Spleen (tissue), 13 donors: ENCODE measurements at places on chromosomes 16 and 17. TPM values are rescaled to one million over a fixed set of nuclear protein-coding genes. Genes with fewer than 3 reads are reported as not detected.

The RAB37 gene
- polyA plus RNA-seq, result 19.8 TPM

GRCh38 chr16:89065458-89065822 is 28.2 kb upstream of the ACSF3 start:
- DNase-seq, result no peak

DNA sequence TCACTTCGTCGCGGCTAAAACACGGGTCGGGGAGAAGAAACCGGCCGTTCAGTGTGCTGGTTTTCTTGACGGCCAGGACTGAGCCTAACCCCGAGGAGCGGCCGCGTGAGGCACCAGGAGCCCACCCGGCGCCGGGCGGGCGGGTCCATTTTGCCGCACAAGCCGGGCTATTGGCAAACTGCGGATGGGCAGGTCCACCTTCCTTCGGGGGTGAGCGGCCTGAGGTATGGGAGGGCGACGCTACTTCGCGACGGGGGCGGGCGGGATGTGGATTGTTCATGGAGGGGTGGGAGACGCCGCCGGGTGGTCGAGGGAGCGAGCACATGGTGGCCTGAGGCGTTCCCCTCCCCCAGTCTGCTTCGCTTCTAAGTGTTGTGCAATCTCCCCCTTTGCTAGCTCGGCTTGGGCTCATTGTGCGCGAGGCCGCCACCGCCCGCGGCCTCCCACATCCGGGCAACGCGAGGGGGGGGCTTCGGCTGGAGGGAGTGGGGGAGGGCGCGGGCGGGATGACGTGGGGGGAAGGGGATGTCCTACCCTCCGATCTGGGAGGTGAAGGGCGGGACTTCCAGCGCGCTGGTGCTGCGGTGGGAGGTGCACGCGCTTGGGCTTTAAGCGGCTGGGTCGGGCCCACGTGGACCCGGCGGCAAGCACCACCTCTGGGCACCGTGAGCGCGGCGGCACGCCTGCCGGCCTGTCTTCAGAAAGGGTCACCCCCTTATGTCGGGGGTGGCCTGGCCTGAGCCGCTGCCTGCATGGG is 5.9 kb upstream of the CD68 start:
- DNase-seq, result peak; percentile 97

- DNase-seq, result no peak
Observed at GRCh38 chr17:75695141-75695829, 26.0 kb upstream of the ITGB4 start.

DNA sequence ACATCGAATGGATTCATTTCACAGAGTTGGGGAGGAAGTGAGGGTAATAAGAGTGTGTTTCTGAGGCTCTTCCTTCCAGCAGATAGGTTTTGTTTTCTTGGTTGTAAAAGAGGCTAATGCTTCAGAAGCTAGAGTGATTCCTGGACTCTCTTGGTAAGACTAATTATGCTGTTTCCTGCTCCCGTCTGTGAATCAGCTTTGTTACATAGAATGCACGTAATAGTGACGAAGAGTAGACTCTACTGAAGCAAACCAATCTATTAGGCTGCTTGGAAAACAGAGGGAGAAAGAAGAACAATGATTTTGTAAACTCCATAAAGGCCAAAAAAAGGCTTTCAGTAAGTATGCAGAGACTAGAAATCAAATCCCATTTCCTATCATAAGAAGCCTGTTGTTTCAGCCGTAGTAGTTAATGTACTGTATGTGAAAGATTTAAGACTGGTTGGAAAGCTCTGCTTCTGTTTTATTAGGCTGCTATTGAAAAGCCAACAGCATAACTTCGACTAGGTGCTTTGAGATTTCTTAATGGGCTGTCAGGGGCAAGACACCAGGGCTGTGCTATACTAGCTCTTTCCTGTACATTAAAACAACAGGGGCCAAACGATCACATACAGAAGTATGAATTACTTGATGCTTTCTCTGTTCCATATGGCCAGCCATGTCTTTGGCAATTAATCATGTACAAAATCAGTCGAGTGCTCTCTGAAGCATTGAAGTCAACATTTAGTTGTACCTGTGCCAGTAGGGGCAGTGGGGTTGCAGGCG is 219.0 kb downstream of the FTO start:
- DNase-seq, result no peak
